Stimulated activated CD4-positive, alpha-beta T cell treated with anti-CD3 and anti-CD28 coated beads, Interleukin-15, amount 100 ng/mL, for 48 hours (primary cell): ENCODE measurements at places on chromosomes 7 and 10.

GRCh38 chr7:31705377-31705776 is 18.4 kb downstream of the PPP1R17 start:
- no peak for DNase-seq

DNA sequence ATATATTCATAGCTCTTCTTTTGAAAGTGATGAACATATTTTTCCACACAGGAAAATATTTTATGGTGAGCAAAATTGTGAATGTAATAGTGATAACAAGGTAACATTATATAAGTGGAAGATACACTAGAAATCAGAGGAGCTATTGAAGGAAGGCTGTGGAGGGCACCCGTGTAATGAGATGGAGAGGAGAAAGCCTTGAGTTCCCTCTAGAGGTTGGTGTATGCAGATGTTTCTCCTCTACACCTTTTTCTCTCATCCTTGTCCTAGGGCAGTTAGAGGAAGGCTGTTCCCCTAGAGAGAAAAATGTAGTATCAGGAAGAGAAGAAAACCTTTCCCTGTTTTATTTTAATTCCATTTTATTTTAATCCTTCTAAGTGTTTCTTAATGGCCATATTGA is 54.6 kb upstream of the NRG3 start:
- no peak for DNase-seq

- DNase-seq, result no peak
Measured at GRCh38 chr7:27083646-27084045, 12.2 kb downstream of the HOXA1 start.

GRCh38 chr10:3691482-3691881 is 93.5 kb downstream of the KLF6 start:
- no peak for DNase-seq

GRCh38 chr10:110632591-110633215 is 11.4 kb upstream of the RBM20 start:
- DNase-seq, result no peak

DNA sequence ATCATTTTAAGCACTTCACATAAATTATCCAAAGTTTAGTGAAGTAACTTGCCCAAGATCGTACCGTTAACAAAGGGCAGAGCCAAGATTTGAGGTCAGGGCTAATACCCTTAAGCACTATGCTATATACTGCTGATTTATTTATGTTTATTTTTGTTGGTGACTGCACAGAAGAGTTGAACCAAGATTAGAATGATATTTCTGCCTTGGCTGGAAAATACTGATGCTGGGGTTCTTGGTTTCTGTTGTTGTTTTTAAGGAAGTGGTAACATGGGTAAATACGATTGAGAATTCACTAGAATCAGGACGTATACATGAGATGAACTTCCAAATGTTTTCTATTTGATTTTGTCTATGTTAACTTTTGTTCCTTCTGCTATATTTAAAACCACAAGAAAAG is 9.3 kb downstream of the ADD3 start:
- no peak for DNase-seq

DNA sequence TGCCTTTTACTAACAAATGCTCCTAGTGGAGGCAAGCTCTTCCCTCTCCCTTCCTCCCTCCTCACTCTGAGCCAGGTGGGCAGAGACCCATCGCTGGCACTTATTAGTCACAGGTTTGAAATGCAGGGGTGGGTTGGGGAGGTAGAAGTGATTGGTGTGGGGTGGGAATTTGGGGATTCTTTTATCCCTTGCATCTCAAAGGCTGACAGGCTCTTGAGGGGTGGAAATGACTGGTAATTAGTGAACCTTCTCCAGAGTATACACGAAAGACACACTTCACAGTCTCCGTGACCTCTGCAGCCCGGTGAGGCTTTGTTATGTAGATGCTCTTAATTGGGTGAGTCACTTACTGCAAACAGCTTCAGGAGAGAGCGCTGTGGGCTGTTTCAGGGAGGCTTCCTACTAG is 13.9 kb upstream of the LRMDA start:
- no peak for DNase-seq

DNA sequence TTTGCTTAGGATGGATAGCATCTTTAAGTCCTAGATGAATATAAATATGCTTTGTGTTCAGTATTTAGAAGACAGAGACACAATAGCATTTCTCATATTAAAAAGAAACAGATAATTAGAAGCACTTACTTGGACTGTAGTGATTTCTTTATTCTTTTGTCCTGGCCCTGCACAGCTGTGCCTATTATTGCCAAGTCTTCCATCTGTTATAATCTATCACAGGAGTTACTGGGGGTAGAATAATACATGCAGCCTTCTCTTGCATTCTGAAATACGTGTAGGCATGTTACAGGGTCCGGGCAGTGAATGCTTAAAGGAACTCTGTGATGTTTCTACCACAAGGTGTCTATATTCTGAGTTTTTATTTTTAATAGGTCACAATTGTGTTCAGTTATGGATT is 461.5 kb upstream of the COBL start:
- no peak for DNase-seq

- no peak for DNase-seq
Measured at GRCh38 chr10:31011665-31012022, 20.0 kb downstream of the ZNF438 start.

DNA sequence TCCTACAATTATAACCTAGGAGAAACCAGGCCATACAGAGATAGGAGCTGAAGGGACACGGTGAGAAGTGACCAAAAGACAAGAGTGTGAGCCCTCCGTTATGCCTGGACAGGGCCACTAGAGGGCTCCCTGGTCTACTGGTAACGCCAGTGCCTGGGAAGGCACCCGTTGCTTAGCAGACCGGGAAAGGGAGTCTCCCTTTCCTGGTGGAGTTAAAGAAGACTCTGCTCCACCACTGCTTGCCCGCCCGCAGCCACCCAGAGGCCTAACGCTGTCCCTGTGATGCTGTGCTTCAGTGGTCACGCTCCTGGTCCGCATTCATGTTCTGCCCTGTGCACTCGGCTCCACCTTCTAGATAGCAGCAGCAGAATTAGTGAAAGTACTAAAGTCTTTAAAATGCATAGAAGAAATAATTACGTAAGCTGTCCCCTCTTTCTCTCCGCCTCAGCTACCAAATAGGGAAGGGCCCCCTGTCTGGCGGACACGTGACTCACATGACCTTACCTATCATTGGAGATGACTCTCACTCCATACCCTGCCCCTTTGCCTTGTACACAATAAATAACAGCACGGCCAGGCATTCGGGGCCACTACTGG is 34.8 kb downstream of the GRID2IP start:
- DNase-seq, result peak; percentile 62

- no peak for DNase-seq
Measured at GRCh38 chr7:51732951-51733350, 416.3 kb upstream of the COBL start.

DNA sequence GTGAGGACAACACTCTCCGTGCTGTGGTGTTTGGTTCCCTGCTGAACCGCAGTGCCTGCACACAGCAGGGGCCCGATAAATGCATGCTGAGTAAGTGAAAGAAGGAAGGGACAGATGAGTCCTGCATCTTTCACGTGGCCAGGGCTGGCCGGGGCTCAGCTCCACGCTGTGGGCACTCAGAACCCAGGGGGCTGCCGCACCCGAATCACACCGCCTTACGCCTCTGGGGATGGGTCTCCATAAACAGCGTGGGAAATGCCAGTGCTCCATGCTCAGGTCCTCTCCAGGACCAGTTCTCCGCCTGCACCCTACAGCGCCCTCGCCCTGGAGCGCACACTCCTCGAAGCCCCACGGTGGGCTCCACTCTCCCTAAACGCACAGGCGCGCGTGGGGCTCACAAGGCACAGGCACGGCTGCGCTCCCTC is 38.1 kb downstream of the RASGEF1A start:
- DNase-seq, result no peak

- DNase-seq, result no peak
Measured at GRCh38 chr7:85512790-85513189, 325.9 kb upstream of the SEMA3D start.

DNA sequence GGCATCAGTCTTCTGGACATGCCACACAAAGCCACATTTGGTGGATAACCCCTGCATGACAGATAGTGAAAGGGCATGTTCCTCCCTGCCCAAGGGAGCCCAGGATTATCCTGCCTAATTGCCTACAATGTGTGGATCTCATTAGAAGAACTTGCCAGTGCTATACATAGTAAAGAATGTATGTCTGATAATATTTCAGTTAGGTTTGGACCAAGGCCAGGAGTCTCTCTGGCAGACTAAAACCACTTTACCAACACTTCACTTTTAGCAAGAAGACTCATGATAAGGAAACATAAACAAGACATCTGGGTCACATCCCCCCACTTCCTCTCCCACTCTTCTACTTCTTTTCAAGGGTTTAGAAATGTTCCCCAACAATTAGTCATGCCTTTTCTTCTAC is 196.7 kb downstream of the MTERF1 start:
- no peak for DNase-seq

DNA sequence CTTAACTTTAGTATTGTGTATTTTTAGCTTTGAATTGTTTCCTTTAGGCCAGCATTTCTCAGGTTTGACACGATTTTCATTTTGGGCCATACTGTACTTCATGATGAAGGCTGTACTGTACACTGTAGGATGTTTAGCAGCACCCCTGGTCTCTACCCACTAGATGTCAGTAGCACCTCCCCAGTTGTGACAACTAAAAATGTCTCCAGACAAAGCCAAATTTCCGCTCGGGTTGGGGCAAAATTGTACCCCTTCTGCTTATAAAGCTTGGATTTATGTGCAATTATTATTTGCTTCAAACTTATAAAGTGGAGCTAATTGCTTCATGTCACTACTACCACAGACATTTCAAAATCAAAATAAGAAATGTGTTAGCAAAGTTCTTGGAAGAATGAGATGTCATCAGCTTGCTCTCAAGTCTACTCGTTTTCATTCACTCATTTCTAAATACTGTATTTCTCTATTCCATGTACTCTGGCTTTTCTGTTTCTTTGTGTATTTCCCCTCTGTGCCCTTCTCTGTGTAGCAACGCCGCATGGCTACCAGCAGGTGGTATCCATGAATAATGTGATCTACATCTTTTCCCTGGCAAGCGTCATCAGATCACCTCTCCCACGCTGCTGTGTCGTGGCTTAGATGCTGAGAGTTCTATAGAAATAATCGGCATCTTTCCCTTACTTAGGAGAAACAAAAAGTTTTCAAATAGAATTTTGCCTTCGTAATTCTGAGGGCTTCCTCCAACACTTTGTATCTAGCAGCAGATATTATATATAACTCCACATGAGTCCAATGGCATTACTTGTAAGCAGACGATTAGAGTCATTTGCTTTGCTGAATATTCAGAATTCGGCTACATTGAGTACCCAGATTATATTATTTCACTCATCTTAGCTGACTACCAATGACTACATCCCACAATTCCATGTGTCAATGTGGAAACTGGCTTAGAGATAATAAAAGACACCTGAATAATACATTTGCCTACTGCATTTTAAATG is 47.8 kb upstream of the CALCR start:
- DNase-seq, result no peak

DNA sequence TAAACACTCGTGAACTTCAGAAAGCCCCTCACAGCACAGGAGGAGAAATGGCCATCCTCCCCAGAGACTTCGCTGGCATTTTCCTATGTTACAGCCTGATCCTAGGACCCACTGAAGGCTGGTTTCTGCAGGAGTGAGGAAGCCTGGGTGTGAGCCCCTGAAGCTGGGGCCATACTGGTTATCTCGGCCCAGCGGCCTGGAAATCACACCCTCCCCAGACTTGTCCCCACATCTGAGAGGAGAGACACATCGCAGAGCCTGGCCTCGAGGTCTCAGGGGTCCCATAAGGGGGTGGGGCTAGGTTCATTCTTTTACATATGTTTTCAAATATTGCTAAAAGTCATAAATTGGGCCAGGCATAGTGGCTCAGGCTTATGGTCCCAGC is 17.5 kb upstream of the RET start:
- no peak for DNase-seq

DNA sequence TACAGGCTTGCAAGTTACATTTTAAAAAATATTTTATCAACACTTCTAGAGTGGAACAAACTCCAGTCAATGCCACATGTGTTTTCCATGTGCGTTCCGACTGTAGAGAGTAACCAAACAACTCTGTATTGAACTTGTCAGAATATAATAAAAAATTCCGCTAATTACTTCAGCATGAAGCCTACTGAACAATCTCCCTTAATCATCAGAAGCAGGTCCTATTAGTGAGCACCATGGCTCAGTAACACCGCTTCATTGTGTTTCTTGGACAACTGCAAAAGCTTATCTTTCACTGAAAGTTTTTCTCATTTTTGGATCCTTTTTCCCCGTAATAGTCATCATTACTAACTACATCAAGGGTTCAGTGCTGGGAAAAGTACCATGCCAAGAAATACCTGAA is 117.0 kb downstream of the MKX start:
- no peak for DNase-seq

DNA sequence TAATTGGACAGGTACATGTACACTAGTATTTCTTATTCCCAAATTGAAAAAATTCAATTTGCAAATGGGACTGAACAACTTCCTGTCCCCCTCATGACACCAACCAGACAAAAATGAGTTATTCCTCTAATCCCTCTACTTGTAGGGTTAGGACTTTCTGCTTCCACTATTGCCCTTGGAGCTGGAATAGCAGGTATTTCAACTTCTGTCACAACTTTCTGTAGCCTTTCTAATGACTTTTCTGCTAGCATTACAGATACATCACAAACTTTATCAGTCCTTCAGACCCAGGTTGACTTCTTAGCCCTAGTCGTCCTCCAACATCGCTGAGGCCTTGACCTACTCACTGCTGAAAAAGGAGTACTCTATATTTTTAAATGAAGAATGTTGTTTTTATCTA is 6.4 kb downstream of the CYP3A7 start:
- no peak for DNase-seq

- DNase-seq, result no peak
Measured at GRCh38 chr10:50512743-50513416, 110.9 kb downstream of the SGMS1 start.

DNA sequence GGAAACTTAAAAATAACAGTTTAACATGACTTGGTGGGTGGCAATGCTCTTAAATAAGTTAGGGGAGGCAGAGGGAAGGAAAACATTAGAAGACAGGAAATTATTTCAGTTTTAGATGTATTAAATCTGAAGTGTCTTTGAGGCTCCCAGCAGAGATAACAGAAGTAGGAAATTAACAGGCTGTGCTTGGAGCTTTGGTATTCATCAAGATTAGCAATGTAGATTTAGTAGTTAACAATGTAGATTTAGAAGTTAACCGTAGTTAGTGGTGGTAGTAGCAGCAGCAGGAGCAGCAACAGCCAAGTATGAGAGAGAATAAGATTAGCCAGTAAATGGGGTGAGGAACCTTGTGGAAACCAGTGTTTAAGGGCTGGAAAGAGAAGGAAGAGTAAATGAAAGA is 48.7 kb upstream of the UBN2 start:
- no peak for DNase-seq

DNA sequence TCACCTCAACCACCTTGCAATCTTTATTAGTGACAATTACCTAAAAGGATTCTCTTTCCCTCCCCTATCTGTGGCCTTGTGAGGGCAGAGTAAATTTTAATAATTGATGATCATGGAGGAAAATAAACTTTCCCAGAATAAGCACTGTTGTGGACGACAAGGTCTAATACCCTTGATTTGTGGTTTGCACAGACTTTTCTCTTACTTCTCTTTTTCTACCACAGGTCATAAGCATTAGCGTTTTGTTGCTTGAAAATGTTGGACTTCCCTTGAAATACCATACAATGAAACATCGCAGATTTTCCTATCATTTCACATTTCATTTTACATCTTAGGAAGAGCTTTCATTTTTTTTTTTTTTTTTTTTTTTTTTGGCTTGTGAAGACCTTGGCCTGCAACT is 188.1 kb upstream of the TMEM72 start:
- DNase-seq, result no peak

- DNase-seq, result no peak
Measured at GRCh38 chr10:22476601-22477321, 131.5 kb downstream of the SPAG6 start.
